SK-N-SH (cell line): ENCODE measurements at places on chromosomes 16 and 17. TPM values are rescaled to one million over a fixed set of nuclear protein-coding genes. Genes with fewer than 3 reads are reported as not detected.
A peak's percentile ranks its signal among the peaks of the same experiment; 100 is the strongest.

Gene KRTAP9-4
- polyA plus RNA-seq = not detected in 2 replicates

Gene TMEM114
- not detected in 2 replicates for polyA plus RNA-seq

Gene P2RX5
- polyA plus RNA-seq = 0.71 and 0.97 TPM in 2 replicates

DNA sequence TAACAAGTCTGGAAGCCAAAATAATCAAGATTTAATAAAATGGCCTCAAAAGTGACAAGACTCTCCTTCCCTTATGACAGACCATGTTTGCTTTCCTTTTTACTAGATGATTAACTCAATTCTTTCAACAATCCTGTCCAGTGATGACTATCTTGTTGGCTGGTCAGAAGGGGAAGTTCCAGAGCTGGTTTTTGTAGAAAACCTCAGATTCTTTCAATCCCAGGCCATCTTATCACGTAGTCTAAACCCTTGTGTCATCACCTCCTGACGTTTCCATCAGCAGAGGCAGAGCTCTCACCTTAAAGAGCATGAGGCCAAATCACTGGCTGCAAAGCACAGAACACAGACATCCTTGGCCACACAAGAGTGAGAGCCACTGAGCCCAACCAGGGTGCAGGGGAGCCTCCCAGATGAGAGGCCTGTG, 125.3 kb downstream of the ANKRD11 start:
- no peak overlapping the region for H3K4me3 ChIP-seq
- peak overlapping the region; percentile 51 for H3K27ac ChIP-seq
- peaks cover 3% of the 10 kb centered on the region; the same call in 1 of the 2 replicates for H3K36me3 ChIP-seq
- H3K27me3 ChIP-seq = no peaks in the 10 kb centered on the region

Gene CD300E
- not detected in 2 replicates for polyA plus RNA-seq

Gene NAGS
- 1.6 and 1.7 TPM in 2 replicates for polyA plus RNA-seq

GRCh38 chr17:39920218-39921210, 2.1 kb upstream of the GSDMB start:
- no peak overlapping the region for H3K27ac ChIP-seq
- no peak for DNase-seq
- H3K4me3 ChIP-seq = no peak overlapping the region

DNA sequence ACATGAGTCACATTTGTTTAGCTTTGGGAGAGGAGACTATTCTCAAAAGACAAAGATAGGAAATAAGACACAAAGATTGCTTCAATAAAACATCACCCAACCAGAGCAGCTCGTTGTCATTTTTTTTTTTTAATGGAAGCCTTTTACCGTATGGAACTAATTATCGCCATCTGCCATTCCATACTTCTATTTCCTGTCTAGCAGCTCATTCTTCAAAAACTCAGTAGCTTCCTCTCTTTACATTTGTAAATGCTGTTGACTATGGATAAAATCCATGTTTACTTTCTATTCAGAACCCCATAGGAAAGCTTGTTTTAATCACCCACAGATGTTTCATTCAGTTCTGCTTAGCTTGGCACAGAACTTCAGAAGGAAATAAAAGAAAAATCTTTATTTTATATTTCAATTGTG, 110.0 kb upstream of the PSMD7 start:
- no peak overlapping the region for H3K4me3 ChIP-seq
- peaks cover 12% of the 10 kb centered on the region; the same call in 1 of the 2 replicates for H3K4me1 ChIP-seq
- no peaks in the 10 kb centered on the region for H3K36me3 ChIP-seq
- DNase-seq = peak; percentile 33
- H3K27me3 ChIP-seq = no peaks in the 10 kb centered on the region
- H3K27ac ChIP-seq = peak overlapping the region; percentile 93
